ENCODE measurements at places on chromosomes 5 and 9.
A peak's percentile ranks its signal among the peaks of the same experiment; 100 is the strongest.

- DNase-seq = peak; percentile 45
Observed at GRCh38 chr9:36053971-36054370, 17.3 kb downstream of the RECK start.

- DNase-seq = no peak
Observed at GRCh38 chr9:98158071-98158831, 34.2 kb downstream of the CORO2A start.

GRCh38 chr9:126612813-126613641, 701 bp upstream of the LMX1B start:
- DNase-seq = no peak

DNA sequence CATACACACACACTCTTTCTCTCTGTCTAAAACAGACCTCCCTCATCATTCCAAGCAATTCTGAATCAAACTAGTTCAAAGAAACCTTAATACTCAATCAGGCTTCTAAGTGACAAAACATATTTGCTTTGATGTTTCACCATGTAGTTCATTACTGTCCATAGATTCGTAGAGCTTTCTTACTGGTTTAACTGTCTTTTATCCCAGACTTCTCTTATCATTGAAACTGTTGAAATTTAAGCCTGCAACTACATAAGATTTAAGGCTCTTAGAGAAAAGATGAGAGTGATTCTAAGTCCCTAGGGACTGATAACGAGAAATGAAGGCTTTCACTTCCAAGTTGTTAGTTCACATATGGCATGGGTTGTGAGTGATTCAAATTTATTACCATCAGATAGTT, 11.0 kb upstream of the PLAC8L1 start:
- DNase-seq = no peak

GRCh38 chr5:41012318-41012717, 58.8 kb downstream of the MROH2B start:
- DNase-seq = no peak

DNA sequence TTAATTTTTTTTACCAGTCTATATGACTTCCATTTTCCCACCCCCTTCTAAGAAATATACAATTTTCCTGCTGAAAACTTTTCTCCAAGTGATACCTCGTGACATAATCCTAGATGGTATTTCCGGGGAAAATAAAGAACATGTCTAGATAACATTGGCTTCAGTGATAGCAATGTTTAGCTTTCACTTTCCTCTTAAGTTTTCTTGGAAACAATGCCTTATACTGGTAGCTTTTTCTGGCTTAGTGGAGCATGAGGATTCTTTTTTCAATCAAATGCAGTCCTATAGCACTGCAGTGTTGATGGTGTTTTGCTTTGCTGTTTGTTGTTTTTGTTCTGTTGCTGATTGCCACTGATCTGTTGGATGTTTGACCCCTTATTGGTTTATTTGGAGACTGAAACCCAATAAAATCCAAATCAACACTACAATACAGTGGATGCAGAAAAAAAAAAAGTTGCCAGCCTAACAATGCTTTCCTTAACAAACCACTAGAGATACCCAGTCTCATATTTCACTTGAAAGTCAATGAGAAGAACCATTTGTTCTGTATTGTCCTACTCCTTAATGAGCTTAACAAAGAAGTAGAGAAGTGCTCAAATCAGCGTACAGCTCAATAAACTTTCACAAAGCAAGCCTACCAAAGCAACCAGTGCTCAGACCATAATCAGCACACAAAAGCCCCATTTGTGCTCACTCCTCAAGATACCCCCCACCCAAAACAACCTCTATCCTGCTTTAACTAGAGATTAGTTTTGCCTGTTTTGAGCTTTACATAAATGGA, 74.2 kb upstream of the GRAMD2B start:
- DNase-seq = peak; percentile 51

- DNase-seq = peak; percentile 3
Observed at GRCh38 chr5:141100243-141100805, at the start of gene PCDHB3. Gene PCDHB3, plus strand, starts transcription at chr5:141100473. Its CDS starts 177 bp downstream, at chr5:141100650.

DNA sequence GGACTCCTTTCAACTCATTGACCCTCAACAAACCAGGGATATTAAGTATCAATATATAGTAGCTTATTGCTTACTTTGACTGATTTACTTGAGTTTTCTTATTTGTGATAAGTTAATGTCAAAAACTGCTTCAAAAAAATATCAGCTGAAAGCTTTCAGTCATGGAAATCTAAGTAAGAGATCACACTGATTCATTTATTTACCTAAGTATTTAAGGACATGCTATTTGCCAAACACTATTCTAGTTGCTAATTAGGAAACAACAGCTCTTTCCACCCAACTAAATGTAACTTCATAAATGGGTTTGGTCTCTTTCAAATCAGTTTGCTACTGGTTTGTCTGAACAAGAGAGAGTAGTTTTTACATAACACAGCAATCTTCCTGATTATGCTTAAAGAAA, 48.2 kb downstream of the CHD1 start:
- peak; percentile 15 for DNase-seq

- no peak for DNase-seq
Observed at GRCh38 chr9:125929846-125930245, 182.7 kb downstream of the PBX3 start.

GRCh38 chr5:117486261-117486660, 911.6 kb upstream of the SEMA6A start:
- DNase-seq = no peak

GRCh38 chr5:131609774-131610173, 25.3 kb downstream of the RAPGEF6 start:
- DNase-seq = peak; percentile 47

GRCh38 chr5:132024117-132024435, 12.6 kb upstream of the ACSL6 start:
- no peak for DNase-seq

GRCh38 chr5:95617057-95617456, 2.8 kb upstream of the GPR150 start:
- peak; percentile 84 for DNase-seq

GRCh38 chr9:131721076-131721475, 18.8 kb downstream of the RAPGEF1 start:
- no peak for DNase-seq

DNA sequence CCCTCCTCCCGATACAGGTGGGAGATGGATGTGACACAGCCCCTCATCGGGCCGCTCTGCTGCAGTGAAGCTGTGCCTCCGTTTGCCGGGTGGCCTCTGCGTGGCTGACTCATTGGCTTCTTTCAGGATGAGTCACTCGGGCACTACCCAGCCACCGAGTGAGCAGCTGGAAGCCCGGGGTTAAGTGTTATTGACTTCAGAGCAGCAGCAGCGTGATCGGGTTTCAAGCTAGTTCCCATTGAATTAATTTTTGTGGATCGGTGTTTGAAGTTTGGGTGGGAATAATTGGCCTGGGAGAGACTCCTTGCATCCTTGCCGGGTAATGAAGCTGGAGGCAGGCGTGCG, 266.4 kb upstream of the IRX4 start:
- DNase-seq = peak; percentile 14

GRCh38 chr5:149371296-149371962, 7.7 kb downstream of the IL17B start:
- peak; percentile 41 for DNase-seq

- no peak for DNase-seq
Observed at GRCh38 chr9:112559629-112560413, 73.2 kb downstream of the KIAA1958 start.

DNA sequence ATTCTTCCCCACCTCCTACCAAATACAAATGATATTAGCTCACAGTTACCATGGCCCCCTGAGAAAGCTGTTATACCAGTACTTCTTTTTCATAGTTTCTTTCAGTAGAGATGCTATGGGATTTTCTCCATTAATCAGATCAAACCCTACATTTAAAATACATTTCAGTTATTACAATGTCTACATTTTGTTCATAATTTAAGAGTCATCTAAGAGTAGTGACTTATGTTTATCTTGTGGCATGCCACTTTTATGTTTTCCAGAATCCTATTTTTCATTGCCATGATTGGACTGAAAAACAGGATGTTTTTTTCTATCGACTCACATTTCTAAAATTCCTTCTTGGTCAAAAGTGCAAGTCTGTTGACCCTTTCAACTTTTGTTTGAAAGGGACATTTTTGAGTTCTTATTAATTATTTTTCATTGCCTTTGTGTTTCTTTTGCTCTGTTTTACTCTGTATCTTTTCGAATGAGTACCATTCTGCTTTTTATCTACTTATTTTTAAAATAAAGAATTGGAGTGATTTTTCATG, 77.4 kb upstream of the ANXA1 start:
- peak; percentile 69 for DNase-seq

DNA sequence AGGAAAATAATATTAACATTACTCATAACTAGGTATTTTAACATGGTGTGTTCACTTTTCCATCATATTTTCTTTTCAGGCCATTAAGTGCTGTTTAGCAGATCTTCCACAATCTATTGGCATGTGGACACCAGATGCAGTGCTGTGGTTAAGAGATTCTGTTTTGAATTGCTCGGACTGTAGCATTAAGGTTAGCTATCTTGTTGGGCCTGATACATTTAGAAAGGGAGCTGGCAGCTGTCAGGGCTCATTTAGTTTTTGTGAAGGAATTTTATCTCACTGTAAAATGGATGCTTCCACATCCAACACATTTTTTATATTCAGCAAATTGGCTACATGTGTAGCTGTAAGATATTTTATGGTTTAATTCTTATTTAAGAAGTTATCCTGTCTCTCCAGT, 20.7 kb upstream of the TMOD1 start:
- DNase-seq = peak; percentile 19

DNA sequence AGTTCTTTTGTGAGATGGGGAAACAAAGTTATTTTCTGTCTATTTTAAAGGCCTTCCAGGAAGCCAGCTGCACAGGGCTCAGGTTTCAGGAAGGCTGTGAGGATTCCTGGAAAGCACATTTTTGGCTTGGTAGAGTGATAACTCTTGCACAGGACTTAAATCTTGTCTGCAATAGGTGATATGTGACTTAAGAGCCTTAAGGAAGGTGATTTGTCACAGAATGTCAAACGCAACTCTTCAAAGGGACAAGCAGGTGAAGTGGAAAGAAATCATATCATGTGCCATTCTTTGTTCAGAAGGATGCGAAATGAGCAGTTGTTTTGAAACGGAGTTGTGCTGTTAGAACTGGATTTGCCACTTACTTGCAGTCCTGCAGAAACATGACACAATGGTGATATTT, 459.3 kb downstream of the MAT2B start:
- peak; percentile 45 for DNase-seq

GRCh38 chr5:60690326-60690725, 9.6 kb downstream of the DEPDC1B start:
- no peak for DNase-seq

DNA sequence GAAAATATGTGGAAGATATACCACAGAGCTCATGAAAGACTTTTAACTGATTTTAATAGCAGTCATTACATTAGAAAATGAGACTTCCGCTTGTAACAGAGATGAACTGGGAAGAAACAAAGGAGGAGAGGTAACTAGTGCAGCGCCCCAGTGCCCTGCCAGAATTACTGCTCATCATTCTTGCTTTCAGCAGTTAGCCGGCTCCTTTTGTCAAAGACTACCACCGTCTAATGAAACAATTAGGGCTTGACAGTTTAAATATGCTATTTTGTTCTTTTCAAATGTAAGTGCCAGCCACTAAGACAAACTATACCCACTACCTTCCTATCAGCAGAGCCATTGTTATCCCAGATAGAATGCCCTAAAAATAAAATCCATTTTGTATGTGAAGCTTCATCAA, 328.4 kb downstream of the EFNA5 start:
- no peak for DNase-seq

- no peak for DNase-seq
Observed at GRCh38 chr5:158244882-158245281, 385.9 kb upstream of the CLINT1 start.

GRCh38 chr5:8341406-8341805, 472.5 kb downstream of the MTRR start:
- DNase-seq = peak; percentile 4

DNA sequence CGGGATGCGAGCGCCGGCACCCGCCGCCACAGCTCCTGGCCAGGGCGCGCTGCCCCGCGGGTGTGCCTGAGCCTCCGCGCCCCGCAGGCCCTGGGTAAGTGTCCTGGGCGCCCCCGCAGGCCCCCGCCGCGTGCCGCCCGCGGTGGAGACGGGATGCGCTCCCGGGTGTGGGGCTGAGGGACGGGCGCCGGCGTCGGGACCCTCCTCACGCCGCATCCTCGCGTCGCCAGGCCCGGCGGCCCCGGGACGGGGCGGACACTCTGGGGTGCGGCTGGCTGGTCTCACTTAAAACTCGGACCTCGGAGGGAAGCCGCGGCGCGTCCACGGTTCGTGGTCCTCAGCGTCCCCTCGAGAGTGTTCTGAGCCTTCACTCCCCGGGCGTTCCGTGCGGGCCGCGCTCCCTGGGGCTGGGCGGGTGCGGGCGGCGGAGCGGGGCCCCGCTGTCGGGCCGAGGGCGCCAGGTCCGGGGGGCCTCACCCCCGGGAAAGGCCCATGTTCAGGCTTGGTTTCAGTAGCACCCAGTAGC, 275 bp downstream of the AHRR start:
- DNase-seq = no peak

GRCh38 chr9:21852754-21853153, 50.3 kb downstream of the MTAP start:
- DNase-seq = no peak

- DNase-seq = no peak
Observed at GRCh38 chr9:116491219-116491618, 195.9 kb upstream of the TRIM32 start.

- no peak for DNase-seq
Observed at GRCh38 chr9:7542693-7543092, 256.9 kb downstream of the DMAC1 start.

DNA sequence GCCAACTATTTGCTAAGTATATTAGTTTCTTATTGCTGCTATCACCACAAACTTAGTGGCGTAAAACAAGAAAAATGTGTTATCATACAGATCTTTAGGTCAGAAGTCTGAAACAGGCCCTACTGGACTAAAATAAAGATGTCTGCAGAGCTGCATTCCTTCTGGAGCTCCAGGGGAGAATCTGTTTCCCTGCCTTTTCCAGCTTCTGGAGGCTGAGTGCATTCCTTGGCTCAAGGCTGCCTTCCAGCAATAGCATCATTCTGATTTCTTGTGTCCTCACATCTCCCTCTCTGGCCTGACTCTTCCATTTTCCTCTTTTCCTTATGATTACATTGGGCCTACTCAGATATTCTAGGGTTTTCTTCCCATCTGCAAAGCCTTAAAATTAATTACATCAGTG, 15.9 kb downstream of the MAN2A1 start:
- no peak for DNase-seq

GRCh38 chr5:141349917-141350619, at the start of gene PCDHGB1:
Gene PCDHGB1, plus strand, starts transcription at chr5:141350099. Its CDS starts 162 bp downstream, at chr5:141350261.
- DNase-seq = peak; percentile 49

GRCh38 chr9:130286781-130287428, 21.3 kb downstream of the HMCN2 start:
- no peak for DNase-seq

DNA sequence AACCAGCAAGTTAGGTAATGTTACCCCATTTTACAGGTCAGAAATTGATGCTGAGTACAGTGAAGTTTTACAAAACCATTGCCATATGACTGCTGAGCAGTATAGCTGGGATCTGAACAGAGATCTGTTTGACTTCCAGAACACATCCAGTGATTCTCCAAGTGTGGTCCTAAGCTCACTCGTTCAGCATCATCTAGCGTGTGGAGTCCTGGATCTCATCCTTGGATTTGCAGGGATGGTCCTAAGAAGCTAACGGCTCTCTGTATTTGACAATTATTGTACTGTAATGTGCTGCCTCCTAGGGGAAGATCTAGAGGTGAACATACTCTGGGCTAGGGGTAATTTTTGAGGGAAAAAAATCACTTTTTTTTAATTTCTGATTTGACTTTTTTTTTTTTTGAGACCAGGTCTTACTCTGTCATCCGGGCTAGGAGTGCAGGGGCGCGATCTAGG, 1.4 kb downstream of the SLC26A2 start:
- DNase-seq = peak; percentile 65

Measured in iris pigment epithelial cell (primary cell).